NB4 (cell line): ENCODE measurements at places on chromosomes 2 and 18.

DNA sequence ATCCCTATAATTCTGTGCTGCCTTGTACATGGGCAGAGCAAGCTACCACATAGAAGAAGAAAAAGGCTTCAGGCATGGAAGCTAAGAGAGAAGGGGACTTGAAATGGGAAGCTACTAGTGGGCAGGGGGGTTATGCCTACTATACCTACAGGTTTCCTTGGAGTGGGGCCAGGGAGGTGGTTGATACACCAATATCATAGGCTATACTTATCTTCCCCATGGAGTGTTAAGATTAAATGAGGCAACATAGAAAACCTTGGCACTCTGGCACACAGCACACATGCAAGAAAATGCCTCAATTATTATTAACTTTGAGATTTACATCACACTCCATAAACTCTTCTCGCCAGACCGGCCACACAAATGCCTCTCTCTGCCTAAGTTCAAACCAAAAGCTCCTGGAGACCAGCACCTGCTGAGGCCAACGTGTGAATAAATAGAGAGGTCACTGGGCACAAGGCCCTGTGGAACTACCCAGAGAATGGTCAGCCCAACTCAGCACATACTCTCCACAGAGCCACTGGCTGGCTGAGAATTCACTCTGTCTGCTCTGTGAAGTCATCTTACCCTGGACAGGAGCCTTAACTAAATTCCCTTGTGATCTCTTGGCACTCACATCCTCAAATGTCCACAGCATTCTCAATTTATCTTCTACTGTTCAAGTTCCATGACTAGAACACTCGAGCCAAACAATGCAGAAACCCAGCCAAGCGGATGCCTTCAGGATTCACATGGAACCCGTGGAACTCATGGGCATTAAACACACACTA lies 498.7 kb downstream of the BCL11A start:
- no peak for DNase-seq

DNA sequence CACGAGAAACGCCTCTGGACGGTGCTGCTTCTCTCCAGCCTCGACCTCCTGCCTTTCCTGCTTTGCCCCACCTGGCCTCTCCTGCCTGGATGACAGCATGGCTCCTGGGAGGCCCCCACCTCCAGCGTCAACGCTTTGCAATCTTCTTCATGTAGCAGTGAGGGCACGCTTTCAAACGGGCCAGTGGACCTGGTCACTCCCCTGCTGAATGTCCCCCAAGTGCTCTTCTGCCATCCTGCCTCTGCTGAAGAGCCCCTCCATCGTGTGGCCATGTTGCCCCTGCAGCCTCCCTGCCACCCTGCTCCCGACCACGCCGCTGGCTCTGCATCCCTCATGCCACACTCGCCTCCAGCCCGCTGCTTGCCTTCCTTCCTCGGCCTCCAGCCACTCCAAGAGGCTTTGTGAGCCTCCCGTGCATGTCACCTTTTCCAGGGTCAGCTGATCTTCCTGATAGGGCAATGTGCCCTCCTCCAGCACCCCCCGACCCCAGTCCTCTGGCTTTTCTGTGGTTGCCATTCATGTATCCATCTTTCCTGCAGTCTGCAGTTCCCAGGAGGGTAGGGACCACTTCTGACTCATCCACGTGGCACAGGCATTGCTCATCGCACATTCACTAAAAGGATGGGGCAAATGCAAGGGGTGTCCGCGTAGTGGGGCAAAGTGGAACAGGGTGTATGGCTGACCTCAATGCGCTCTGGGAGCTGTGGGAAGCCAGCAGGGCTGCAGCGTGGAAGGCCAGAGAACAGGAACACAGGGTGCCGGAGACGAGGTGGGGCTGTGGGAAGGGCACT lies 268.8 kb downstream of the TWIST2 start:
- DNase-seq = no peak

- no peak for DNase-seq
Observed at GRCh38 chr2:101026253-101026701, 24.2 kb downstream of the RPL31 start.

DNA sequence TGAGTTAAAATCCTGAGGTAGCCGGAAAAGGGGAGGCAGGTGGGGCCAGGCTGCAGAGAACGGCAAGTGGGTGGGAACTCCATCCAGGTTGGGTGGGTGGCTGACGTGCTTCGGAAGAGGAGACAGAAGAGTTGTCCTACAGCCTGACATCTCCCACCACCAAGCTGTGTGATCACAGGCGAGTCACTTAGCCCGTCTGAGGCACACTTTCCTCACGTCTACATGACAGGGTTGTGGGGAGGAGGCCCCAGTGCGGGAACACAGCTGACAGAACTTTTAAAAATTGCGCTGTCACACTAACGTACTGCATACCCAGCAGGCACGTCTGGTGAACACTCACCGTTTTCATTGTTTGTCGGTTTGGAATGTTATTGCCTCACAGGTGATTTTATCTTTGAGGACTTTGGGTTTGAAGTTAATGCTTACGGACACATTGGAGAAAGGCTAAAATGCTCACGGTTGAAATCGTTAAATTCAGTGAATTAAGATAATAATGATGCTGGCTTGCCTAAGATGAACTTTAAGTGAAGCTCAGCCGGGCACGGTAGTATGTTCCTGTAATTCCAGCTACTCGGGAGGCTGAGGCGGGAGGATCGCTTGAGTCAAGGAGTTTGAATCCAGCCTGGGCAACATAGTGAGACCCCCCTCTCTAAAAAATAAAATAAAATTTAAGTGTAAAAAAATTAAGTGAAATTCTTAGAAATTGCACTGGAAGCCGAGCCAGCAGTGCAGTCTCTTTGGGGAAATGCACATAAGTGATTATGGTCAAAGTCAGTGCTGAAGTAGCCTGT lies 8.9 kb downstream of the EMILIN2 start:
- DNase-seq = peak; percentile 53

- no peak for DNase-seq
Observed at GRCh38 chr18:74930616-74931015, 278.3 kb downstream of the PTGR3 start.

DNA sequence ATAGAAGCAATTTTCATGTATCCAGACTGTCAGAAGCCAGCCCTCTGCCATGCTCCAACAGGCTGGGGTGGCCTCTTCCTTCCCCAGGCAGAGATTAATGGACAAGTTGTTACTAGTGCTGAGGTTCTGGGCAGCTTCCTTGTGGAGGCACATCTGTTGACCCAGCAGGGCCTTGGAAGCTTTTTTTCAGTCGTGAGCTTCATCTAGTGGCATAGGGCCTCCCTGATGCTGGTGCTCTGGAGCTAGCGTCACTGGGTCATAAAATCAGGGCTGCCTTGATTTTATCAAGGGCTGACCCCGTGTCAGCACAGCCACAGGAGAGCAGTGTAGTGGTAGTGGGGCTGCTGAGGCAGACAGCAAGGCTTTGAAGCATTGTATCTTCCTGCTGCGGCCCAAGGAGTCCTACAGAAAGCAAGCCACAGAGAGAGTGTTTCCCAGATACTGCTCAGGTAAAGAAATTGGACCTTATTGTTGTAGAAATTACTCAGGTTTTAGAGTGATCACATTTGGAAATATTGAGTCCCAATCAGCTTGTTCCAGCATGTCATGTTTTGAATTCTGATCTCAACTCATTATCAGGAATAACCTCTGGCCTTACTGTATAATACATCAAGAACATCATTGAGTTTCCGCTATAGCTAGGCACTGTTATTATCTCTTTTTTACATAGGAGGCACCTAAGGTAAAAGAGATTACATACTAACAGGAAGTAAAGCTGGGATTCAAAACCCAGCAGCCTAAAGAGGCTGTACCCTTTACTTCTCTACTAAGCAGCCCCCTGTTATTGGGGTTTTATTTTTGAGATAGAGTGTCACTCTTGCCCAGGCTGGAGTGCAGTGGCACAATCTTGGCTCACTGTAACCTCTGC lies 92.3 kb upstream of the ALPP start:
- no peak for DNase-seq

- DNase-seq = no peak
Observed at GRCh38 chr2:58067001-58067400, 20.4 kb downstream of the VRK2 start.

GRCh38 chr2:212124598-212124997 lies 414.0 kb downstream of the ERBB4 start:
- DNase-seq = peak; percentile 2

GRCh38 chr2:71674158-71674851 lies 220.9 kb downstream of the DYSF start:
- DNase-seq = no peak

- no peak for DNase-seq
Observed at GRCh38 chr2:133982256-133982655, 271.6 kb upstream of the MGAT5 start.

DNA sequence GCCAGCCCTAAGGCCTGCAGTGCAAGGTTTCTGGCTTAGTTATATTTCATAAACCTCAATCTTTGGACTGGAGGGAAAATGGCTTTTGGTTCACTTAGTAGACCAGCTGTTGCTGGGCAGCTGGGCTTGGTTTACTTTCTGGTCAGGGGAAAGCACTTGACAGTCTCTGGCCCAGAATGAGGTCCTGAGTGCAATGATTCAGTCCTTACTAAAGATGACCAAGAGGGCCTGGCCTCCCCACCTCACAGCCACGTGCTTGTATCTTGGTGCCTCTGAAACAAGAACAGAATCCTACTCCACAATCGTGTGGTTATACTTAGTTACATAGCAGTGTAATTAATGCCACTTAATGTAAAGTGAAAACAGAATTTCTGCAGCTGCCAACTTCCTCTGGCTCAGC lies 325.5 kb upstream of the MEIS1 start:
- no peak for DNase-seq

DNA sequence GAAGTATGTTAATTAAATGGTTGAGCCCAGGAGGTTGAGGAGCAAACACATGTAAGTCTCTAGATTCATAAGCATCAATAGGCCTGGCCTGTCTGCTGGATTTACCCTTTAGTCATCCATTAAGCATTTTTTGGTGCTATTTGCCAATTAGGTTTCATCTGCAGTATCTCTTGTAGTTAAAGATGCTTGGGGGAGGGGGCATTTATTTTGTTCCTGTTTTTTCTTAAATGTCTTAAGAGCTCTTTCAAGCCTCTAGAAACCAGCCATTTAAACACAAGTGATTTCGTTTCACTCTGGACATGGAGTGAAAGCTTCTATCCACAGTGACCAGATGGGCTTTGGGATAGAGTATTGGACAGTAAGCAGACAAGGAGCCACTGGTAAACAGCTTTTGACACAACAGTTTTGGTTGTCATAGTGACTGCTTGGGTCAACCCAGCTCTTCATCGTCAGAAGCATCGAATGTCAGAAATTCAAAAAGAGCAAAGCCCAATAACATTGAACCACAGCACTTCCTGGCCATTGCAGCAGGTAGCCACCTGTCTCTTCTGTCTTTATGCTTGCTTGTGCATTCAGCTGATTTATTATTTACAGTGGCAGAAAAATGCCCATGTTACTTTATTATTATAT lies 4.9 kb downstream of the QPCT start:
- peak; percentile 53 for DNase-seq

DNA sequence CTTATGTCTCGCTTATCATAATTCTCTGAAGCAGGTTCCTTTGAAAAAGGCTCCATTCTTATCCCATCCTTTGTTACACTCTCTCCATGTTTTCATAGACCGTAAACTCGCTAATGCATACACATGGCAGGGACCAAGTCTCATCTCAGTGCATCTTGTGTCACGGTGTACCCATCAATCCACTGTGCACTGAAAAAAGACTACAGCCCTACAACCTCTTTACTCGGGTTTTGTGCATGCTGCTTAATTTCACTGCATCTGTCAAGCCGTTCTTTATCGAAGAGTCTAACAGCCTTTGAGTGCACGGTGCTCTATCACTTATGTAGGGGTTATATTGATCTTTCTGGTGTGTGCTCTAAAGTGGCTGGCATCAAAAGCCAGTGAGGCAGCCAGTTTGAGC lies 302.9 kb upstream of the ERBB4 start:
- no peak for DNase-seq

- no peak for DNase-seq
Observed at GRCh38 chr2:95215018-95215612, 7.8 kb downstream of the ZNF892 start.

DNA sequence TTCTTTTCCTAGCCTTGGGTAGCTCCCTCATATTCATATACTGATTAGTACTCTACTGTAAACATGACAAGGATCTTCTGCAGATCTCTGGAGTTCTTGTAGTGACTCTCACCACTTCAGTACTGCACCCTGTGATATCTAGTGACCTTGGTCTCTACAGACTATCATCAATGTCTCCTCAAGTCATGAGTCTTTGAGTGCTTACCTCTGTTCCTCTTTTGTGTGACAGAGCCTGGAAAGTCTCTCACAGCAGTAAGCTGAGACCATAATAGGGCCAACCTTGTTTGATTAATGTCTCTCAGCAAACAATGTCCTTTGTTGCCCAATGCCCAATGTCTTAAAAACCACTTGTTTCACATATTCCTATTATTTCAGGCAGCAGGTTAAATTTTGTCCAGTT lies 34.2 kb upstream of the BAZ2B start:
- peak; percentile 9 for DNase-seq

GRCh38 chr2:186036862-186037449 lies 298.4 kb downstream of the FSIP2 start:
- DNase-seq = no peak

GRCh38 chr2:217740178-217740577 lies 262.6 kb downstream of the TNS1 start:
- no peak for DNase-seq

DNA sequence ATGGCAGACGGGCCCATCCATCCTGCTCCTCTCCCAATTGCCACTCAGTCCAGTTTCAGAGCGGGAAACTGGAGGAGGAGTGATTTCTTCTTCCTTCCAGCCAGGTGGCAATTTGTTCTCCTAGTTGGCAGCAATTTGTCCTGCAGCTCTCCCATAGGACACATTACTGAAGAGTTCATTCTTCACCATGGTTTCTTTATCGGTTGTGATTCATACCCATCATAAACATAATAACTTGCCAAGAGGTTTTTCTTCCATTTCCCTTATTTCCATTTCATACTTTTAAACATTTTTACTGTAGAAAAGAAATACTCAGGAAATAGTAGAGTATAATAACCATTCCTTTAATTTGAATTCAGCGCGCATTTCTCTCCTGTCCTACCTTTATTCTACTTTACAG lies 377.9 kb upstream of the RAB12 start:
- no peak for DNase-seq

GRCh38 chr2:47300609-47301276 lies 102.2 kb upstream of the MSH2 start:
- peak; percentile 86 for DNase-seq

- DNase-seq = no peak
Observed at GRCh38 chr2:227395556-227395955, 7.8 kb upstream of the SCYGR1 start.

GRCh38 chr2:109436610-109437225 lies 177.0 kb downstream of the SEPTIN10 start:
- no peak for DNase-seq

DNA sequence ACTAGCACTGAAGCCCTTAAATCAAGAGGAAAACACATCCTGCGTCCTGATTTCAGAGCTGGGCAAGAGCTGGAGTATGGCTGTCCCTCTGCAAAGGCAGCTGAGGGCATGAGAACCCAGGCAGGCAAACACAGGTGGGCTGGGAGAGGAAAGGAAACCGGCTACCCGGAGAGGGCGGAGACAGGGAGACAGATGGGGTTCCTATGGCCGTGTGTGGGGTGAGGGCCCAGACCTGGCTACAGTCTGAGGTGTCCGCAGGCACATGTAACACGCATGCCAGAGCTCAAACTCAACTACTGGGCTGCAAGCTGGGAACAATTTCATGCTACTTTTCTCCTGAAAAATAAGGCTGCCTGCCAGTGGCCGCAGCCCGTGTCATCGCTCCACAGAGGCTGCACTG lies 2.7 kb downstream of the COPS9 start:
- DNase-seq = no peak
